ENCODE measurements at places on chromosomes 1 and 21.

DNA sequence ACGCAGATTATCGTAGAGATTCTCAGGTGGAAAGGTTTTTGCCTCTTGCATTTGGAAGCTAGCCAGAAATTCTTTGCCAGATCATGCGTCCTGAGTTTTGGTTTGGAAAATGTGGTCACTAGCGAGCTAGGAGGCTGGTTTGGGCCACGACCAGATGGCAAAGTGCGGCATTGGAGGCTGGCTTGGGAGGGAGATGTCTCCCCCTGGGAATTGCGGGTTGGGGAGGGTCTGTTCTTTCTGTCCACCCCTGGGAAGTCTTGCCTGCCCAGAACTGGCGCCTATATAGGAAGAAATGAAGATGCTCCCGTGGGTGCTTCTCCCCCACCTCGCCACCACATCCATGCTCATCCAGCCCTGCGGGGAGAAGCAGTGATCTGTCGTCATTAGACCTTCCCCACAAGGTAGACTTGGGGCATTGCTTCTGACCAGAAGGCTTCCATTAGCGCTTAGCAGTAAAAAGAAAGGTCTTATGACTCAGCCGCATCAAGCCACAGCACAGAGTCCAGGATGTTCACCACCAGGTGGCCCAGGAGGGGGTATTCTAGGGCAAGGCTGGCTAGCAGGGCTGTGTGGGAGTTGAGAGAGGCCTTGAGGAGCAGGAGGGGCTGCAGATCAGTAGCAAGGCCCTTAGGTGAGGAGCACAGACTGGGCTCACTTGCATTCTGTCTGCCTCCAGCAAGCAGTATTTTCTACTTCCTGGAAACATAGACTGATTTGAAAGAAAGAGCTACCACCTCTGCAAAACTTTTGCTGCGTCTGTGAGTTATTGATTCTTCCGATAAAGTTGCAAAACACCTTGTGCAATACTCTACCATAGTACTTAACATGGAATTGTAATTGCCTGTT lies 1.5 kb upstream of the PTP4A2 start:
- DNase-seq: peak; percentile 93

GRCh38 chr1:18244762-18245161 lies 137.2 kb downstream of the IGSF21 start:
- DNase-seq: no peak

GRCh38 chr1:76176000-76176399 lies 101.5 kb downstream of the ST6GALNAC3 start:
- peak; percentile 58 for DNase-seq

DNA sequence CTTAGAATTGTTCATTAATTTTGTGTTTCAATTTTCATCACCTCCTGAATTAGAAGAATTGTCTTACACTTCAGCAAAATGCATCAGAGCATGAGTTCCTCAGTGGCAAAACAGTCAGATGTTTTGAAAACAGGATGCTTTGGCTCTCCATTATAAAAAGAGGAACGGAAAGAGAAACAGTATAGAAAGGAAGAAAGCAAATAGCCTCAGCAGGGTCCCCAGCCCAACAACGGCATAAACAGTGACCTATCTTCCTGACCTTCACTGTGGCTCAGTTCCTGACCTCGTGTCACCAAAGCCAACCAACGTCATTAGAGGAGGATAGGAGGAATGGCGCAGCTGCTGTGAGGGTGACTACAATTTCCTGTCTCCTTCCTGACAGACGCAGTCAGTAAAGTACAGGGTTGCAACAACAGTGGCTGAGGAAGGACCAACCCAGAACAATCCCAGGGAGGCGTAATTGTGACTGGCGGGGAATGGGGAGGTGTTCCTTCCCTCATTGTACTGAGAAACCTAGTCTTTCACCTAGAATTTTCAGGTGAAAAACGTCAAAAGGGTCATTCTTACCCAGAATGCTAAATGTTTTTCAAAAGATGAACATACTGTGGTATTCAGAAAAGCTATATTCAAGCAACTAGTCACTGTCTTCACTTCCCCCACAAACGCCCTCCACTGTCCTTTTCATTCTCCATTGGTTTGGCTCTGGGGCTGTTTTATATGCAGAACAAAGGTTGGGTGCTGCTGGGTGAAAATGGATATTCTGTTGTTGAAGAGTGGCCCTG lies 197.9 kb upstream of the SGIP1 start:
- DNase-seq: peak; percentile 90

- DNase-seq: no peak
These were observed 160.7 kb downstream of the IER5 start for GRCh38 chr1:181249186-181249585.
